NCI-H1092 (cell line): ENCODE measurements at places on chromosomes 13 and 19.

DNA sequence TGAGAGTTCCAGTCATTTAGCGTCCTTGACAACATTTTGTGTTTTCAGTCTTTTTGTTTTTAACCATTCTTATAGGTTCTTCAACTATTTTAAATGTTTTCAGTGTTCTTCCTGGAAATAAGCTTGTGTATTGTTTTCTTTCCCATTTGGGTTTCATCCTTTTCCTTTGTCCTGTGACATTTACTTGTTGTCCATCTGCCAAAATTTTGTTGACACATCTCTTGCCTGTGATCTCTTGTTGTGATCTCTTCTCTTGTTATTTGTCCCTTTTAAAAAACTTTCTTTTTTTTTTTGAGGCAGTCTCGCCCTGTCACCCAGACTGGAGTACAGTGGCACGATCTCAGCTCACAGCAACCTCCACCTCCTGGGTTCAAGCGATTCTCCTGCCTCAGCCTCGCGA, 96.5 kb downstream of the PDS5B start:
- DNase-seq, result no peak

- no peak for DNase-seq
Measured at GRCh38 chr19:58561373-58562121, 3.1 kb upstream of the UBE2M start.

- DNase-seq, result no peak
Measured at GRCh38 chr13:44382635-44383145, 9.1 kb downstream of the SERP2 start.

GRCh38 chr19:14030997-14031718, 404 bp upstream of the IL27RA start:
- no peak for DNase-seq

- no peak for DNase-seq
Measured at GRCh38 chr13:96575423-96576320, 418.6 kb downstream of the OXGR1 start.

DNA sequence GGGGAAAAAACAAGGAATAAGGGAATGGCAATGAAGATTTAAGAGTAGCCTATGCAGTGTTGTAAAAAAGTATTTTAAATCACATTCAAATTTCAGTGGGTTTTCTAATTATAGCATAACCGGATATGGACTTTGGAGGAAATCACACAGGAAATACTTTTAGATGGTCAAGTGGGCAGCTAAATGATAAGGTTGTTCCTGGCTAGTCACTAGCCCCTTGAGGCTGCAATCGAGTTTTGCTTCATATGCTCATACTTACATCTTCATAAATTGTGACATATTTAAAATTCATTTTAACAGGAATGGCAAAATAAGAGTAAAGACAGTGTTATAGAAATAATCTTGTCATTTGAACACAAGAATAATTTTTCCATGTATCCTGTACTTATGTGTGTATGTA, 88.9 kb downstream of the WDFY2 start:
- DNase-seq, result no peak

GRCh38 chr13:40408602-40409001, 257.8 kb downstream of the FOXO1 start:
- DNase-seq, result no peak

GRCh38 chr13:45594764-45595163, 20.8 kb downstream of the ERICH6B start:
- no peak for DNase-seq

DNA sequence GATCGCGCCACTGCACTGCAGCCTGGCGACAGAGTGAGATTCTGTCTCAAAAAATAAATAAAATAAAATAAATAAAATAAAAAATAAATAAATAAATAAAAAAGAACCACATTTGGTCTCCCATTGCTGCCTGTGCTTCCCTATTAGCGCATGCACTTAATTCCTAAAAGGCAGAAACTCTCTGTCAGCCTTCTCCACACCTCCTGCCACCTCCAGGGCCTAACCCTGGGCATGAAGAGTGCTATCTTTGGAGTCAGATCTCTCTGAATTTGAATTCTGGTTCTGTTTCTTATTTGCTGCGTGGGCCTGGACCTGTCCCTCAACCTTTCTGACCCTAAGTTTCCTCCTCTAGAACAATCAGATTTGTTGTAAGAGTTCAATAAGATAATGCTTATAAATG, 11.3 kb downstream of the NCAN start:
- DNase-seq, result no peak

DNA sequence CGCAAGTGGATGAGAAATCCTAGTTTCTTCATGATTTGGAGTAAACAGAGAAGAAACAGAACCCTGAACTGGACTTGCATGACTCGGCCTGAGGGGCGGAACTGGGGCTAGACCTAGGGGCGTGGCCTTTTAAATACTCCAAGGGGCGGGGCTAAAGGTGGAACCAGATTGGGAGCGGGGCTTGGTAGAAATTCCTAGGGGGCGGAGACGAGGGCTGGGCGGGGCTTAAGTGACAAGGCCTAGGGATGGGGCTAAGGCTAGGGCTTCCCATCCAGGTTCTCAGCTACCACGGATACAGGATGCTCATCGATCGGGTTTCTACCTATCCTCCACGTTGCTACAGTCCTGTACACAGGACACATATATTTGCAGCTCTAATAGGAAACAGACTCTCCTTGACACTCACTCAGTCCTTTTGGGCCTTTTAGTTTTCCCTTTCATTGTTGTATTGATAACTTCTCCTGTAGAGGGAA, 372 bp upstream of the ZNF699 start:
- DNase-seq, result peak; percentile 97

DNA sequence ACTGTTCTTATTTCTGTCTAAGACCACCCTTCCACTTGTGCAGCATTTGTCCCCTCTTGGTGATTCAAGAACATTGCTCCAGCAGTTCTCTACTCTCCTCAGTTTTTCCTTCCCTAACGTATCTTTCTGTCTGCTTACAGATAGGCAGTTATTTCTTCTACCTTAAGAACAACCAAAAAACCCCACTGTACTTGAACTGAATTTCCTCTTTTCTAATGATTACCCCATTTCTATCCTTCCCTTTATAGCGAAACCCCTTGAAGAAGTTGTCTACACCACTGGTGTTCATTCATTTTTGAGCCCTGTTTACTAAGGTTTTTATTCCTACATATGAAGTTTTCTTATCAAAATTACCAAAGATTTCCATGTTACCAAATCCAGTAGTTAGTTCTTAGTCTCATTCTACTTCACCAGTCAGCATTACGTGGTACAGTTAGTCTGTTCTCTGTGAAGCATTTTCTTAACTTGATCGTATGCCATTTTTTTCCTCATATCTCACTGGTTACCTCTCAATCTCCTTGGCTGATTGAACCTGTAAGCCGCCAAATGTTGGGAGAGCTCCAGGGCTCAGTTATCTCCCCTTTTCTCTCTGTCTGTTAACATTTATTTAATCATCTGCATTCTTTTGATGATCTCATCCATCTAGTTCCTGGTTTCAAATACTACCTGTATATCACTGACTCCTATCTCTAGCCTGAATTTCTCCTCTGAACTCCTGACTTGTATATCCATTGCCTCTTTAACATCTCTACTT, 9.0 kb downstream of the LSM14A start:
- DNase-seq, result no peak

GRCh38 chr13:46983881-46984280, 87.0 kb upstream of the HTR2A start:
- DNase-seq, result no peak

- DNase-seq, result no peak
Measured at GRCh38 chr13:51978796-51979556, 32.3 kb downstream of the ATP7B start.

- DNase-seq, result no peak
Measured at GRCh38 chr13:20964904-20965303, 62.4 kb upstream of the XPO4 start.

- no peak for DNase-seq
Measured at GRCh38 chr13:47017476-47017875, 120.6 kb upstream of the HTR2A start.

- no peak for DNase-seq
Measured at GRCh38 chr19:15154002-15154612, 46.7 kb downstream of the NOTCH3 start.

- DNase-seq, result no peak
Measured at GRCh38 chr13:50923272-50923671, 13.7 kb downstream of the RNASEH2B start.

GRCh38 chr13:41696163-41697003, 239.0 kb downstream of the RGCC start:
- DNase-seq, result no peak

- no peak for DNase-seq
Measured at GRCh38 chr19:32368787-32369186, 23.4 kb downstream of the ZNF507 start.

DNA sequence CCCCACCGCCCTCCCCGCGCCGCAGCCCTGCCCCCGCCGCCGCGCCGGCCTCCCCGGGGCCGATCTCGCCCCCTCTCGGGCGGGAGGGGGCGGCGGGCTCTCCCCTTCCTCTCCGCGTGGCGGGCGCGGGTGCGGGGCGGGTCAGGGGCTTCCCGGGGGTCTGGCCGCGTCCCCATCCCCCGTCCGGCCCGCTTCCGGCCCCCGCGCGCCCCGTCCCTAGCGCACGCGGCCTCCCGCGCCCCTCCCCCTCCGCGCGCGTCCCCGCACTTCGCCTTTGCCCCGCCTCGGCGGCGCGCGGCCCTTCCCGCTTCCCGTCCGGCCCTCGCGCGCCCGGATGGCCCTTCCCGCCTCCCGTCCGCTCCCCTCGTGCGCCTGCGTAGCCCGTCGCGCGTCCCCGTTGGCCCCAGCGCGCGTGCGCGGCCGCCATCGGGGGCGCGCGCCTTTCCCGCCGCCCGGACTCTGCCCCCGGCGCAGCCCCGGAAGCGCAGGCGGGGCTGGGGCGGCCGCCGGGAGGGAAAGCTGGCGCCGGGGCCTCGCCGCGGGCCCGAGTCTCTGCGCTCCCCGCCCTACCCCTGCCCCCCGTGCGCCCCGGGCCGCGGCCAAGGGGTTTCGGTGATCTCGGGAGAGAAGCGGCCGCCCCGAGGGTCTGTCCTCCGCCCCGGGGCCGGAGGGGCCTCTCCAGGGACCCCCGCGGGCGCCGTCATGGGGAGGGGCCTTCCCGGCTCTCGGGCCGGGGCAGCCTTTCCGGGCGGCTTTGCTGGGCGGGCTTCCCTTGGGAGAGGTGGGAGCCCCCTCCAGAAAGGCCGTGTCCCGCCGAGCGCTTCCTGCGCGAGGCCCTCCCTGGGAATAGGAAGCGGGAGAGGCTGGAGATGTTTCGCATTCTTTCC, 519 bp downstream of the PTBP1 start:
- DNase-seq, result peak; percentile 92

GRCh38 chr13:70788074-70788473, 679.8 kb upstream of the KLHL1 start:
- no peak for DNase-seq

- no peak for DNase-seq
Measured at GRCh38 chr13:52378312-52378711, 27.7 kb downstream of the THSD1 start.

DNA sequence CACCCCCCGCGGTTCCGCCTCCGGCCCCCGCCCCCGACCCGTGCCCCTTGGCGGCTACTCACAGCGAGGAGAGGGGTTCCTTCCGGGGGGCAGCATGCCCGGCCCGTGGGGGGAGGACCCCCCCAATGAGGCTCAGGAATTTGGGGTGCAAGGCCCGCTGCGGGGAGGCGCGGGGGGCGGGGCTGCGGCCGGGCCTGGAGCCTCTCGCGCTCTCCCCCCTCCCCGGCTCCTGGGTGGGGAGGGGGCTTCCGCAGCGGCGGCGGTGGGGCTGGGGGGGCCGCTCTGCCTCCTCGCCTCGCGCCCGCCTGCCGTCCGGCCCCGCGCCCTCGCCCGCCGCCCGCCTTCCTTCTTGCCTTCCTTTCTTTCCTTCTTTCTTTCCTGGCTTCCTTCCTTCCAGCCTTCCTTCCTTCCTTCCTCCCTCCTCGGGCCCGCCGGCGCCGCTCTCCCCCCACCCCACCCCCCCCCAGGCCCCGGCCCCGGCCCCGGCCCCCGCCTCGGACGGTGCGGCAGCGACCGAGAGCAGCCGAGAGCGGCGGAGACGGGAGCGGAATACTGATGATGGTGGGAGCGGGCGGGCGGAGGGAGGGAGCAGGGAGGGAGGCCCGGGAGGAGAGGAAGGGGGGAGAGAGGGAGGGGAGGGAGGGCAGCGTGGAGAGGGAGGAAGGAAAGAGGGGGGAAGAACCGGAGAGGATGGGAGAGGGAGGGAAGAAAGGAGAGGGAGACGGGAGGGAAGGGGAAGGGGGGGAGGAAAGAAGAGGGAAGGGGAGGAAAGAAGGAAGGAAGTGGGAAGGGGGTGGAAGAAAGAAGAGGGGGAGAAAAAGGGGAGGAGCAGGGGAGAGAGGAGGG, at the start of gene LRRC4B:
Gene LRRC4B, minus strand, starts transcription at position 554 of the 846 bp plus-strand sequence. CDS start 19,597 bp downstream, outside the sequence.
- no peak for DNase-seq

DNA sequence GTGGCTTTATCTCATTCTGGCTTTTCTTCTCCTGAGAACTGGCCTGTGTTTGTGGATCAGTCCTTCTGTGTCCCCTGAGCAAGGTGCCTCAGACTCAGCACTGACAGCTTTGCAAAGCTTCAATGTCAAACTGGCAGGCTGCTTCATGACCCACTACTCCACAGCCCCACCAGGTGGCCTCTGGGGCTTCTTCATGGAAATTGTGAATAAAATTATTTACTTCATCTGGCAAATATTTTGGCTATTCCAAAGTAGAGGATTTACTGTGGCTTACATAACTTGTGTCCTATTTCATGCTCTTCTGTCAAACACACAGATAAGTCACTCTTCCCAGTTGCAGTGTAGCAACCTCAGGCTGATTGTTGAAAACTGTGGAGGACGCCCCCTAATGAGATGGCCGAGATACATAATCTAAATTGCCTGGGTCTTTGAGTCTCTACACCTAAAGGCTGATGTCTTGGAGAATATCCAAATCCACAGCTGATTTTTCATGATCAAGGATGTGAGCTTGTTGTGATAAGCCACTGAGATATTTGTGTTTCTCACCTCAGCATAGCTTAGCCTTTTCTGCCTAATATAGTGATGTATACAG, 721.9 kb upstream of the SLC10A2 start:
- no peak for DNase-seq

DNA sequence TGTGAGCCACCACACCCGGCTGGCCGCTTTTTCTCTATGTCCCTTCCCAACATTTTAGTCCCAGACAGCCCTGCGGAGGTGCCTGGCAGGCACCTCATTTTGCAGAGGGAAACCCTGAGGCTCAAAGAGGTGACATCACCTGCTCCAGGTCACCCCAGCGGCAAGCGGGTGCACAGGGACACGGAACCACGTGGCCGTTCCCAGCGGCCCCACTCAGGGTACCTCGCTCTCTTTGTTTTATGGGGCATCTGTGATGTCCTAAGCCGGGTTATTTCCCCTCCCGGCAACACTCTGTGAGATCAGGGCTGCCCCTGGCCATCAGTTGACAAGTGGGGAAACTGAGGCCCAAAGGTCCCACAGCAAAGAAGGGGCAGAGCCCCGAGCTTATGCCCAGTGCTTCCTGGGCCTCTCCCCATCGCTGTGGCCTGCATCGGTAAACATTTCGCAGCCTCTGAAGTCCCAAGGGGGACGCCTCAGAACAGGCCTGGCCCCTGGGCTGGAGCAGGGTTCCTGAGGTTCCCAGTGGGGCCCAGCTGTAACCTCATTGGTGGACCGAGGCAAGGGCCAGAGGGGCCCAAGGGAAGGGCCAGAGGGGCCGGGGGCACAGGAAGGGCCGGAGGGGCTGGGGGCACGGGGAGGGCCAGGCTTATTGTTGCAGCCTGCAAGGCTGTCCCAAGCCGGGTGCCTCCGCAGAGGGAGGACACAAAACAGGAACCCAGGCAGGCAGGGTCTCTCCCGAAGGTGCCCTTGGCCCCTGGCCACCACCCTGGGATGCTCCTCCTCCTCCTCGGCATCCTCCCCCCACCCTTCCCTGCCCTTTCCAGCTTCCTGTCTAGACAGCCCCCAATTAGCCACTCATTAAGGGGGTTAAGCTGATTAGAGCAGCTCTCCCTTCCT, 39.0 kb downstream of the SMIM24 start:
- DNase-seq, result no peak
